KG1 (cell line): ENCODE measurements at places on chromosomes 3 and 15.

GRCh38 chr15:45866616-45867015, 231.8 kb downstream of the SQOR start:
- no peak for DNase-seq

DNA sequence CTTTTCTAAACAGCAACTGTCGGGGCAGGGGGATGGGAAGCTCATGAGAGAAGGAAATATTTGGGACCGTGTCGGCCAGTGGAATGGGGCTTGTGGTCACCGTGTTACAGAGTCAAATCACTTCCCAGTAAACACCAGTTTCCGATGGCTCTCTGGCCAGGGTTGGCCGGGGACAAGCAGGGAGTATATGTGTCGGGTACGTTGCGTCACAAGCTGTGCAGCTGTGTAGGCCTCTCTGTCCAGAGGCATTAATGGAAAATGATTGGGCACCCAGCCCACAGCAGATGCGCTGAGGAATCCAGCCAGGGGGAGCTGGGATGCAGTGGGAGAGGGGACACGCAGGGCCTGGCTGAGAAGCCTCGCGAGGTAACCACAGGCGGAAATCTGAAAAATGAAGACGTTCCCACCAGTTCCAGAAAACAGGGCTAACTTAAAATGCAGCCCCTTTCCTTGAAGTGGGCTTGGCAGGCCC, 15.8 kb upstream of the ALDH1A3 start:
- no peak for DNase-seq

GRCh38 chr15:40285554-40286011, 2.7 kb upstream of the ANKRD63 start:
- no peak for DNase-seq

- DNase-seq = no peak
Measured at GRCh38 chr3:23003733-23004046, 199.4 kb upstream of the UBE2E2 start.

GRCh38 chr3:63762180-63762579, 56.9 kb upstream of the C3orf49 start:
- DNase-seq = no peak

GRCh38 chr15:59237119-59237855, 30.6 kb downstream of the LDHAL6B start:
- no peak for DNase-seq

DNA sequence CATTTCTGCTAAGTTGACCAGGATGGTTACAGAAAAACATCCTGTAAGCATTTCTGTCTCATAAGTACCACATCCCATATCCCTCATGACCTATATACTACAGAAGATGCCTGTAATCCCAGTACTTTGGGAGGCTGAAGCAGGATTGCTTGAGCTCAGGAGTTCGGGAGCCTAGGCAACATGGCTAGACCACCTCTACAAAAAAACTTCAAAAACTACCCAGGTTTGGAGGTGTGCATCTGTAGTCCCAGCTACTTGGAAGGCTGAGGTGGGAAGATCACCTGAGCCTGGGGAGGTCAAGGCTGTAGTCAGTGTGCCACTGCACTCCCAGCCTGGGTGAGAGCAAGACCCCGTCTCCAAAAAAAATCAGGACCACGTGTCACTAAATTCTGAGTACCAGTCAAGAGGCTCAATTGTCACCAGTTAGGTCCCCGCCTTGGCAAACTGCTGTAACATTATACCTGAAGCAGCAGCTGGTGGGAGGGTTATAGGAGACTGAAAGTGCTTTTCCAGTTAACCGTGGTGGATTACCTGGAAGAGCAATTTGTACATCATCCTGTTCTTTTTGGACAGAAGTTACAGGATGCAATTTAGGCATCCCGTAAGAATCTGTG, 6.2 kb downstream of the RPL32 start:
- no peak for DNase-seq

DNA sequence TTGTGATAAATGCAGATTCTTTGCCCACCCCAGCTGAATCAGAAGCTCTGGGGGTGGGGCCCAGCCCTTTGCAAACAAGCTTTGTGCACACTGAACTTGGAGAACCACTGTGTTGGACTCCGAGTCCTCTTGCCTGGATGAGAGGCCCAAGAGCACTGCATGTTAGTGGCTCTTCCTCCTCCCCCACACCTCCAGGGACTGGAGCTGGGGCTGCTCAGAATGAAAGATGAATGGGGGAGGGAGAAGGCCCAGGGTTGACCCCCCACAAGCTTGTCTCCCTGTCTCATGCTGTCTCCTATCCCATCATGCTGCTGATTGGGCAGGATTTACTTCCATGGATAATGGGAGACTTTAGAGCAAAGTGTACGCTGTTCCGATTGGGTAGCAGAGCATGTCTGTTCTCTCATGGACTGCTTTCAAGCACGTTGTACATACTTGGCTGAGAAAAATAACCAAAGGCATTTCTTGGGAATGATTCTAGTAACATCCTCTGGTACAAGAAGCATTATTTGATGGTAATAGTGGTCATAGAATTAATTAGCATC, 99.6 kb downstream of the PGPEP1L start:
- no peak for DNase-seq

DNA sequence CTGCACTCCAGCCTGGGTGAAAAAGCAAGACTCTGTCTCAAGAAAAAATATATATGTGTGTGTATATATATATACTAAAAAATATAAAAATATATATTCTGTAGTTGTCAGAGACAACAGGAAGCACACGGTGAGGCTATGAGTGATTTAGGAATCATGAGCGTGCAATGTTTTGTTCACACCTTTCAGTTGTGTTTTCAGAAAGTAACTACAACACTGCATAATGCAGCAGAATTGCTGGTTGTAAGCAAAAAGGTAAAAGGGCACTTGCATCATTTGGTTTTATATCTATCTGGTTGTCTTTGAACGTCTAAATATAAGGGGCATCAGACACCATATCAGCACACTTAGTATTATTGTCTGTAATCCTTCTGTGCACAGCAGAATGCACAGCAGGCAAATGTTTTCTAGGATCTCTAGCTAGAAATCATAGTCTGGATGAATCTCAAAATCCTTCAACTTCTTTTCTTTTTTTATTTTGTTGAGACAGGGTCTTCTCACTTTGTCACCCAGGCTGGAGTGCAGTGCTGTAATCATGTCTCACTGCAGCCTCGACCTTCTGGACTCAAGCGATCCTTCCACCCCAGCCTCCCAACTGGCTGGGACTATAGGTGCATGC, 44.8 kb downstream of the CCR3 start:
- DNase-seq = no peak

- no peak for DNase-seq
Measured at GRCh38 chr15:67828278-67828968, 3.1 kb downstream of the SKOR1 start.

- DNase-seq = no peak
Measured at GRCh38 chr3:146431240-146431639, 38.1 kb downstream of the PLSCR2 start.

DNA sequence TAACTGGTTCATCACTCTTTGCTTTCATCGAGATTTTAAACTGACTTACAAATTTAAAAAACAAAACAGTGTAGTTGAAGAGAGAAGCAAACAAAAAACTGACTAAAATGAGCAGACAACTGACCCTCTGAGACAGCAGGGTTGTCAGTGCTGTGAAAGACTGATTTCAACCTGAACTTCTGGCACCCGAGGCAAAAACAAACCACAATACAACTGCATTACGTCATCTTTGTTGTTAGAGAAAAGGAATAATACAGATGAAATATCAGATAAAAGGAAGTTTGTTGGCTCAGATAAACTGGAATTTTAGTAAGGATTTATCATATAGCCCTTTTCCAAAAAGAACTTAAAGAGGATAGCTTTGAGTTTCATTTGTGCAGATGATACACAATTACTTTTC, 51.1 kb downstream of the PARP15 start:
- DNase-seq = no peak

DNA sequence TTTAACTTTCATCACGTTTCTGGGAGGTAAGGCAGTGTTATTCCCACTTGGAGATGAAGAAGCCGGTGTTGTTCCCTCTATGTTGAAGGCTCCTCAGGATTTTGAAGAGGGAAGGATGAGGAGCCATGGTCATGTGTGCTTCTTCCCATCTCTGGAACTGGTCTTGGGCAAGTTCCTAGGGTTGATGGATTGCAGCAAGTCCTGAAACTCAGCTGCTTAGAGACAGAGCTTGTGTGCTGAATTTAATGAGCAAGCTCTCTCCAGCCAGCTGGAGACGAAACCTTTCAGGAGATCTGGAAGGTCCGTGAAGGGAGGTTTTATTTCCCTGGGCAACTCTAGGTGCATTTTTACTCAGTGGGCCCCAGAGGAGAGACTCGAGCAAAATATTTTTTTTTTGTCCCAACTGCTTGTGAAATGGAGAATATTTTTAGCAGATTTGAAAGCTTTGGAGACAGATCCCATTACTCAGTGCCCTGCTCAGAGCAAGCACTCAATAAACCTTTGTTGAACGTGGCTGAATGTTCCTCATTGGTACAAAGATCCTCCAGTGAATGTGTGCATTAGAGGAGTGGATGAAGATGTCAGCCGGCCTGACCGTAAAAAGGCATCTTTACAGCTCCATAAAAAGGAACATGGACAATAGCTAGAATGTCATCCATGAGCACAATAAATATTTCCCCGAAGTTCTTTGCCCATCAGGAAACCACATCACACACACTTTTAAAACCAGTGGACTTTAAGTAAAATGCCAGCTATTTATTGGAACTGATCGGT, 55.6 kb upstream of the RGMA start:
- no peak for DNase-seq

DNA sequence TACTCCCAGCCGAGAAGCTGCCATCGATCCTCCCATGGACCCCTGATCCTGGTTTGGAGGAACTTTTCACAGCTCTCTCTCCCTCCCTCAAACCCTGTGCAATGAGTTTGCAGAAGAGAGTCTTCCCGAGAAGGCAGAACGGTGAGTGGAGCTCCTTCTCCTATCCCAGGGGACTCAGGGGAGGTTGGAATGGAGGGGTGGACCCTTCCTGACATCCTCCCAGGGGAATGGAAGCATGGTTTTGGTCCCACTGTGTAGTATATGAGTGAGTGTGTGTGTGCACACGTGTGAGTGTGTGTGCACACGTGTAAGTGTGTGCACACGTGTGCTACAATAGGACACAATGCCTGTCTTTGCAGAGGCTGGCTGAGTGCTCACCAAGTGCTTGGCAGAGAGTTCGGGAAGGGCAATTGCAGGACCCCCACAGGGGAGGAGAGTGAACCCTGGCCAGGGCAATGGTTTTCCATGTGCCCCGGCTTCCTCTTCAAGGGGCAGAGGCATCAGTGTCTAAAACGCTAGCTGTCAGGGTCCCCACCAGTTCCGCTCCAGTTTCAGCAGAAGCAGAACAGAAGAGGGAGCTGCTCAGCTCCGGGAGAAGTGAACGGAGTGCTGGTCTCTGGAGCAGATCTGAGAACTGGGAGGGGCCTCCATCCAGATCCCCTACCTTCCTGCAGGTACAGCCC, 13.8 kb upstream of the IL16 start:
- no peak for DNase-seq

- no peak for DNase-seq
Measured at GRCh38 chr3:67804089-67804488, 149.7 kb upstream of the SUCLG2 start.

- DNase-seq = no peak
Measured at GRCh38 chr15:24899367-24899766, 55.4 kb upstream of the SNRPN start.

GRCh38 chr3:56800832-56801661, 702 bp downstream of the ARHGEF3 start:
- no peak for DNase-seq

DNA sequence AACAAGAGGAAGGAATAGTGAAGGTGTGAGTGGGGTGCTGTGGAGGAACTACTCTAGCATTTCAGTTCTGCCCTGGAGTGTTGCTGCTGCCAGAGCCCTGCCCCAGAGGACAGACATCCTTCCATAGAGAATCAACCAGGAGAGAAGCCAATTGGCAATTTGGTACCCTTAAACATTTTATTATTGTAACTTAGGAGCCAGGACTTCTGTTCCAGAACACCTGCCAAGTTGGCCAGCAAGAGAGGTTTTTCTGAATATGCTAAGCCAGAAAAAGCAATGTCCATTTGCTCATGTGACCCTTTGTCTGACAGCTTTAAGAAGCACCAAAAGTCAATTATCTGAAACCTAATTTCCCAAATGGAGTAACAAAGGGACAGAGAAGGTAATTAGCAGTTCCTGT, 264.9 kb downstream of the MEX3B start:
- no peak for DNase-seq

- no peak for DNase-seq
Measured at GRCh38 chr3:23650371-23651140, 155.2 kb upstream of the UBE2E1 start.

DNA sequence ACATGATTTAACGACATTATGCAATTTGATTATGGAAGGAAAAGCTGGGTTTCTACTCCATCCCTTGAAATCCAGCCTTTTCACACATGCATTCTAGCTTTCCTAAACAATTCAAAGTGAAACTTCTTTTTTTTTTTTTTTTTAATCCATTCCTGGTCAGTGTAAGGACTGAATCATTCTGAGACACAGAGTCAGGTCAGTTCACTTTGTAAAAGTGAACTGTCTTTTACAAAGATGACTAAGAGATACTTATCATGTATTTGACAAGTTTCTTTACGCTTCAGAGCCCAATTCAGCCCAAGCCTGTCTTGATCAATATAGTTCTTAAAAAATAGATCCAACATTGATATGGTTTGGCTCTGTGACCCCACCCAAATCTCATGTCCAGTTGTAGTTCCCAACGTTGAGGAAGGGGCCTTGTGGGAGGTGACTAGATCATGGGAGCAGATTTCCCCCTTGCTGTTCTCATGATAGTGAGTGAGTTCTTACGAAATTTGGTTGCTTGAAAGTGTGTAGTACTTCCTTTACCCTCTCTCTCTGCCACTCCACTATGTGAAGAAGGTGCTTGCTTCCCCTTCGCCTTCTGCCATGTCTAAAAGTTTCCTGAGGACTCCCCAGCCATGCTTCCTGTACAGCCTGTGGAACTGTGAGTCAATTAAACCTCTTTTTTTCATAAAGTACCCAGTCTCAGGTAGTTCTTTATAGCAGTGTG, 345.6 kb upstream of the THBS1 start:
- DNase-seq = no peak

GRCh38 chr15:31389576-31389975, 62.9 kb downstream of the KLF13 start:
- DNase-seq = no peak

- no peak for DNase-seq
Measured at GRCh38 chr3:197847866-197848401, 56.9 kb downstream of the LRCH3 start.

- no peak for DNase-seq
Measured at GRCh38 chr3:138800248-138800647, 34.5 kb downstream of the PIK3CB start.

GRCh38 chr3:192947421-192947820, 29.8 kb upstream of the MB21D2 start:
- no peak for DNase-seq

DNA sequence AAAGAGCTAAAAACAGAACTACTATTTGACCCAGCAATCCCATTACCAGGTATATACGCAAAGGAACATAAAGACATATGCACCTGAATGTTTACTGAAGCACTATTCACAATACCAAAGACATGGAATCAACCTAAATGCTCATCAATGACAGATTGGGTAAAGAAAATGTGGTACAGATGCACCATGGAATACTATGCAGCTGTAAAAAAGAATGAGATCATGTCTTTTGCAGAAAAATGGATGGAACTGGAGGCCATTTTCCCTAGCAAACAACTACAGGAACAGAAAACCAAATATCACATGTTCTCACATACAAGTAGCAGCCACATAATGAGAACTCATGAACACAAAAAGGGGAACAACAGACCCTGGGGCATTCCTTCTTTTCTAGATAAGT, 208.9 kb upstream of the LRRFIP2 start:
- DNase-seq = no peak

GRCh38 chr3:59235634-59236012, 185.8 kb upstream of the CFAP20DC start:
- DNase-seq = no peak
